ENCODE measurements at places on chromosomes 7 and 10.

DNA sequence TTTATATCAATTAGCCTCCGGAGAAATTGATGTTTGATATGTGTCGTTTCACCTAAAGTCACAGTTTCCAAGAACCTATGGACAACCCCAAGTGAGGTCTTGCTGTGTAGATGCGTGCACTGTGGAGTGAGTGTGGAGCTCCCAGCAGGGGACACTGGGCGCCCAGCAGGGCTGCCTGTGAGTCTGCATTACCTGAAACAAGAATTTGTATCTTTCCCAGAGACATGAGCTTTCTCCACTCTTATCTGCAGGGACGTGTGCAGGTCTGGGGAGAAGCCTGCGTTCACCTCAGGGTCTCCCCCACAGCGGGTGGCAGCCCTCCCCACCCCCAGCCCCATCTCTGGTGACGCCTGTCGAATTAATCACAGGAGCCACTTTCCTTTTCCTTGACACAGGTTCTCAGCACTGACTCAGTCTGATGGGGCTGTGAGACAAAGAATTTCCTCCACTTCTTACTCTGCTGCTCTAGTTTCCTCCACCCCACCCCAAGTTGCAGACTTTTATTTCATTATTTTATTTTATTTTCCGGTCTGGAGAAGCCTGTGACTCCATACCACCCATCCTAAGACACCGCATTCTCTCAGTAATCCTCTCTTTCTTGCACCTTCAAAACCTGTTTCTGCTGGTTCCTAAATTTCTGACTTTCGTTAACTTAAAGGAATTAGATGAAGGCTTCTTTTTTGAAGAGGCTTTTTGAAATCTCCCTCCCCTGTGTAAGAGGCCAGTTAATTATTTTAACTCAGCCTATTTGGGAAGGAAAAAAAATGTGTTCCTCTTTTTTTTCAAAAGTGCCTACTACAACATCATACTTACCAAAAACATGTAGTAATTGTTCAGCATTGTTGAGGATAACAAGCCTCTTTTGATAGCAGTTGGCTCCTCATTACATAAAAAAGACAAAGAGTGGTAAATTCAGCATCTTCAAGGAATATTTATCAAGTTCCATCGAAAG, 17.0 kb upstream of the INSIG1 start:
- DNase-seq = no peak

DNA sequence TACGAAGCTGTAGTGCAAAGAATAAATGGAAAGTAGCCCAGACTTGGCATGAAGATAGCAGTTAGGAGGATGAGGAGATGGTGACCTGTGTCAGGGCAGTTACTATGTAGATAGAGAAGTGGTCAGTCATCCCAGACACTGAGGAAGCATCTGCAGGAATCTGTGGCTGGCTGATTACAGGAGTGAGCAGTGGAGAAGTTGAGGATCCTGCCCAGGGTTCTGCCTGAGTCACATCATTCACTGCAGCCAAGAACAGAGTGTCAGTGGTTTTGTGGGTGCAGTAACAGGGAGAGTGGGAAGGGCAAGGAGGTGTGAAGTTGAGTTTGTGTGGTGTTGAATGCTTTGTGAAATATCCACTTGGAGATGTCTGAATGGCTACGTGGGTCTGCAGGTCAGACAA, 676.4 kb upstream of the NRP1 start:
- no peak for DNase-seq

- peak; percentile 7 for DNase-seq
Measured at GRCh38 chr7:150879345-150879744, 27.0 kb downstream of the AOC1 start.

DNA sequence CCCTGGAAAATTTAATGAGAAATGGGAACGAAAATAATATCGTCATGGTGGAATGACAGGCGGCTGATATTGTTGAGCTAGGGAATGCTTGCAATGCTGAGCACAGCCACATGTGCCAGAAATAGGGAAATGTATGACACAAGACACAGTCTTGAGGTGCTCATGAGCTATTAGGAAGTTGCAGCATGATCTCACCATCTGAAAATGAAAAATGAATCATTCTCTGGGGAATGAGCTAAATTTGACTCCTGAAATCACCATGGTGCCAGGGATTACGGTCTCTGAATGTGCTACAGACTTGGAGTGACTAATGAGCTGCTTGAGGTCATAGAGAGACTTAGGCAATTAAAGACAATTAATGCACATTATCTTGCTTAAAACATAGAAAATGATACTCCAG, 845.0 kb downstream of the CNTNAP2 start:
- DNase-seq = peak; percentile 98

DNA sequence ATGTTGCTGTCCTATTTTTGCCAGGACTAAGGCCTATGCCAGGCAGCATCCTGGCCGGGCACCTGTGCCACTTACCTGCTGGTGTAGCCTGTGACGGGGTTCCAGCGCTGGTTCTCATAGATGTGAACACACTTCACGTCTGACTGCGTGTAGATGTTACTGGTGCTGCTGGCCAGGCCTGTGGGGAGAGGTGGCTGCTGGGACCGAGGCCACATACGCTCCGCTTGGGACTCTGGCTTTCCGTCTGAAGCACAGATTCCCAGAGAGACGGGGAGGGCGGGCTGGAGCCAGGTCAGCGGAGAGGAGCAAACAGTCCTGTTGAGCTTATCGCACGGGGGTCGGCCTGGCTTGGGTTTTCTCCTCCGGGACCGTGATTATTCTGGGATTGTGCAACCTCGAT, 16.7 kb downstream of the BHLHA15 start:
- no peak for DNase-seq

DNA sequence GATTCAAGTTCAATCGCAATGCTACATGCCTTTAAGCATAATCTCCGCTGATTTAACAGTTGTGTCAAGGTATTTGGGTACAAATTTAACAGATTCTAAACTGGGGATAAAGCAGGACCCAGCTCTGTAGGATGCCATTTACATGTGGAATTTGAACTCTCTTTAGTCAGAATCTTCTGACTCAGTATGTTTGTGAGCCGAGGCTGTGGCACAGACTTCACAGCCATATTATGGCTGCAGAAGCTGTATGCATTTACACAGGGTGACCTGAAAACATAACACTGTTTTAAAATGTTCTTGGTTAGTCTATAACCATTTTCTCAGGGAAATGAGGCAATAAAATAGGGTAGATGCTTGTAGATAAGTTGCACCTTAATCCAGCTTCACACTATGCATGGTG, 8.7 kb downstream of the PDLIM1 start:
- no peak for DNase-seq

DNA sequence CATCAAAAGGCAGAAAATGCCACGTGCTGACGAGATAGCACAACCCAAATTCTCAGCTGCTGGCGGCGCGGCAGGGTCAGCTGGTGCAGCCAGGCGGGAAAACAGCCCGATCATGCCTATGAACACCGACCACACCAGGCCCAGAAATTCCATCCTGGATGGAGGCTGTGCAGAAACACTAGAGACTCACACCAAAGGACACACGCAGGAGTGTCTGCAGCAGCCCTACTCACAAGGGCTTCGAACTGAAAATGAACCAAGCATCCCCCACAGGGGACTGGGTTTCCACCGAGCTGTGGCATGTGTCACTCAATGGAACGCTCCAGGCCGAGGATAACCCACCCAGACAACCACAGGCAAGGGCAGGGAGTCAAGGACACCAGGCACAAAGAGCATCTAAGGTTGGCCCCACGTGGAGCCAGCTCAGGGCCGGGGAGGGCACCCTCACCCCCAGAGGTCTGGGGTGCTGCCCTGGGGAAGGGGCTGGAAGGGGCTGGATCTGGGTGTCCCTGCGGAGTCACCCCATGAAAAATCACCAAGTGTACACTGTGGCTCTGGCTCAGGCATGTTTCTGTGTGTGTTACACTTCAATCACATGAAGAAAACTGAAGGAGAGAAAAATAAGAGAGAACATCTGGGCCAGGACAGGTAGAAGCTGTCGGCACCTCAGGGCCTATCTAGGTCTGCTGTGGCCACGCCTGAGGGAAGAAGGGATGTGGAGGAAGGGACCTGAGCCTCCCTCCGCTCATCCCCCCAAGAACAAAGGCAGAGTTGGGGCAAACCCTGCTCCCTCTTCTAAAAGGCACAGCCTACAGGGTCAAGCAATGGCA, 33.0 kb downstream of the RASGEF1A start:
- DNase-seq = no peak
